ENCODE measurements at places on chromosomes 4 and X. TPM values are rescaled to one million over a fixed set of nuclear protein-coding genes. Genes with fewer than 3 reads are reported as not detected.

The PARM1 gene
- 74.4 TPM for total RNA-seq

GRCh38 chr4:94798808-94799207 lies 41.1 kb downstream of the BMPR1B start:
- DNase-seq = no peak

- DNase-seq = no peak
These were observed 25.5 kb upstream of the FUNDC1 start for GRCh38 chrX:44568196-44568595.

GRCh38 chr4:6332042-6332668 lies 62.5 kb downstream of the WFS1 start:
- no peak for DNase-seq

DNA sequence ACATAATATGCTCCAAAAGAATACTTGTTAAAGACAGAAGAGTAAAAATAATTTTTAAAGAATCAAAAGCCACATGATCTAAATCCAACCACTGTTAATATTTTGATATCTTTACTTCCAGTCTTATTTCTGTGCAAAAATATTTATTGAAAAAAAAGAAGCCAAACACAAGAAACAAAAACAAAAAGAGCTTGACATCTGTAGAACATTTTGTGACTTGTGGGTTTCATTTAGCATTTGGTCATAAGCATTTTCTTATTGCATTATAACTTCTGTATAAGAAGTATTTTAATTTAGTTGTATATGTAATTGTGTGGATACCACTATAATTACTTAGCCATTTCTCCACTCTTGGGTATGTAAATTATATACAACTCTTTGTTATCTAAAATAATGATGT lies 63.1 kb downstream of the DIPK2B start:
- no peak for DNase-seq

DNA sequence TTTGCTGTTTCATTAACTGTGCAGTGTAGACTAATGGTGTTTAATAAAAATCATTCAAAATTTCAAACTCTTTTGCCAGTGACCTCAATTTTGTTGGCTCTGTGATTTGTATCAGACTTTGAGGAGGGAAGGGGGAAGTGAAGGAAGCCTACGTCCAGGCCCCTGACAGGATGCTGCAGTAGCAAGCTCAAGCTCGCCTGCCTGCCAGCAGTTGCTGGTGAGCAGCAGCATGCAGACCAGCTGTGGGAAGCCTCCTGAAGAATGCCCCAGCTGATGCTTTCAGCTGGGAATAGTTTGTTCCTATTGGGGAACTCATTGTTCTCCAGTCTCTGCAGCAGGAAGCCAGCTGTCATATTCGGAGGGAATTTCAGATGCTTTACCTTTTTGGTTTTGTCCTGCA lies 495.2 kb downstream of the AFF2 start:
- no peak for DNase-seq

DNA sequence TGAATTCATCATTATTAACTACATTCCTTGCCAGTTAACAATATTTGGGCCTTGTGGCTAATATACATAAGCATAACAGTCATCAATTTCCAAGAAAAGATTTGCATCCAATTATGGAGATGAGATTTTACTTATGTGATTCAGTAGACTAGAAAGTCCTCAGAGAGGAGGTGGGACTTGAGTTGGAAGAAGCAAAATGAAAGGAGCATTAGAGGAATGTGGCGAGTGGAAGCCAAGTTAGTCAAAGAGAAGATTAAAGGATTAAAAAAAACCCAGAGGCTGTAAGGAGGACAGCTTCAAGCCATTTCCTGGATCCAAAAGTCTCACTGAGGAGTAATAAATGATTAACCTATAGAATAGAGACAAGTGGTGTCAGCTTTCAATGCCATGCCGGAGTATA lies 1099.4 kb upstream of the IGFBP7 start:
- DNase-seq = no peak

DNA sequence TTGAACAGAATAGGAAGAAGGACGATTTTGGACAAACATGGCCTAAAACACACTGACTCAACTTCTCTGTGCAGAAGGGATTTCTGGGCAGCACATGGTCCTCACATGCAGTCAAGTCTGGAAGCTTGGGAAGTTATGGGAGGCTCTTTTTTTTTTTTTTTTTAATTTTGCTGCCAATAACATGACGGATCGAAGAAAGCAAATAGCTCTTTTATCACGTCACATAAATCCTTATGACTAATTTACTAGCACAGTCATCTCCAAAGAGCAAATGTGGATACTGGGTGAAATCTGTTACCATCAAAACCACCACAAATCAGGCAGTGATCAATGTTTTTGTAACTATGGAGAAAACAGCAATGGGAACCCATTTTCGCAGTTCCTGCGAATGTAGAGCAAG lies 193.3 kb upstream of the FAM9B start:
- DNase-seq = no peak

- DNase-seq = no peak
These were observed 11.6 kb downstream of the PDZD4 start for GRCh38 chrX:153818571-153819383.

All from cardiac septum (tissue), 1 donor.